Spinal cord (tissue), 10 donors: ENCODE measurements at places on chromosomes 2 and 18.

- no peak overlapping the region for H3K27ac ChIP-seq
- H3K4me3 ChIP-seq, result no peak overlapping the region
- no peaks in the 10 kb centered on the region for H3K4me1 ChIP-seq
- DNase-seq, result no peak
- H3K36me3 ChIP-seq, result no peaks in the 10 kb centered on the region
These were observed 83.6 kb downstream of the ASXL2 start for GRCh38 chr2:25794544-25795276.

DNA sequence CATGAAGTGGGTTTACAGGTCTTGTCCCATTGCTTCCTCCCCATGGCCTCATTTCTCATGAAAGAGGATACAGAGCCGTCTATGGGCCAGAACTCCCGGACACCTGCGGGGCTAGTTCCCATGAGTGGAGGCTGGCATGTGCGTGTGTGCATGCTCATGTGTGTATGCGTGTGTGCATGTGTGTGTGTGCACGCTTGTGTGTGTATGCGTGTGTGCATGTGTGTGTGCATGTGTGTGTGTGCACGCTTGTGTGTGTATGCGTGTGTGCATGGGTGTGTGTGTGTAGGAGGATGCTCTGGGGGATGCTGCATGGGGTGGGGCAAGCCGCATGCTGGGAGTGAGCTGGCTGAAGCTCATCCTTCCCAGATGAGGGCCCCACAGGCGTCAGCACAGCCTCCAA is 20.8 kb downstream of the INHBB start:
- H3K4me3 ChIP-seq, result no peak overlapping the region
- no peaks in the 10 kb centered on the region for H3K36me3 ChIP-seq
- no peak for DNase-seq
- no peak overlapping the region for H3K27ac ChIP-seq
- no peaks in the 10 kb centered on the region for H3K27me3 ChIP-seq

DNA sequence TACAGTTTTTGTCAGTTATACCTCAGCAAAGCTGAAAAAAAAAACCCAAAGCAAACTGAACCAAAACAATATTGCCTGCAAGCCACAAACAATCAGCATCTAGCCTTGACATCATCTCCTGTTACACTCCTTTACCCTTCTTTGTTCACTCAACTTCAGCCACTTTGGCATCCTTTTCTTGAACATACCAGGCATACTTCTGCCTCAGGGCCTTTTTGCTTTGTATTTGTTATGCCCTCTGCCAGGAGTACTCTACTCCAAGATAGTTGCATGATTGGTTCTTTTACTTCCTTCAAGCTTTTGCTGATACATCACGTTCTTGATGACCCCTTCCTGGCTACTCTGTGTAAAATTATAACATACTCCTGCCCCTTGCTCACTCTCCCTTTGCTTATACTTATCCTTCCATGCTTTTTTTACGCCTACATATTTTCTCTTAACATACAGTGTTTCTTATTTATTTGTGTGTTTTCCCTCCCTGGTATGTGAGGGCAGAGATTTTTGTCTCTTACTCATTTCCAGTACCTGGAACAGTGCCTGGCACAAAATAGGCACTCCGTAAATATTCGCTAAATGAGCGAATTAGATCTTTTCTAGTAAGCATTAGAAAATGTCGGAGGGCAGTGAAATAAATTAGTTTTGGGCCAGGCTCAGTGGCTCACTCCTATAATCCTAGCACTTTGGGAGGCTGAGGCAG is 12.7 kb downstream of the ABI2 start:
- no peak overlapping the region for H3K4me3 ChIP-seq
- H3K27me3 ChIP-seq, result no peaks in the 10 kb centered on the region
- H3K36me3 ChIP-seq, result peaks cover 9% of the 10 kb centered on the region
- H3K4me1 ChIP-seq, result no peaks in the 10 kb centered on the region
- H3K27ac ChIP-seq, result no peak overlapping the region

- no peaks in the 10 kb centered on the region for H3K36me3 ChIP-seq
- H3K4me3 ChIP-seq, result no peak overlapping the region
- H3K27ac ChIP-seq, result no peak overlapping the region
- no peak for DNase-seq
These were observed 29.7 kb downstream of the GNLY start for GRCh38 chr2:85723707-85724360.

- no peak overlapping the region for H3K4me3 ChIP-seq
- no peaks in the 10 kb centered on the region for H3K27me3 ChIP-seq
- H3K36me3 ChIP-seq, result no peaks in the 10 kb centered on the region
- H3K27ac ChIP-seq, result no peak overlapping the region
- DNase-seq, result no peak
These were observed 291.2 kb downstream of the NEDD4L start for GRCh38 chr18:58335223-58335622.

DNA sequence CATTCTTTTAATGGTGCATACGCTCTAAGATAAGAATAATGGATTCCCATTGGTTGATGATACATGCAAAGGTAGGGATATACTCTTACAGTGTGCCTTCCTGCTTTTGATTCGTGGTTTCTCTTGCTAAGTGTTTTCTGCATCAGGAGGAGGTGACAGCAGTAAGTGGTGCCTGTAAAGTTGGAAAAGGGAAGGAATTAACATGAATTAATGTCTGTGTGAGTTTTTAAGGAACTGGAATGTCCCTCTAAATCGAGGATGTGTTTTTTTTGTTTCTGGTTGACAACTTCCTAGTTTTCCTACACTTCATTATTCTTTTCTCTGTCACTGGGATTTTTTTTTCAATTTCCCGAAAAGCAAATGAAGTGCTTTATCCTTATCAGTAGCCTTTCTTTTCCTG is 54.4 kb downstream of the CRIM1 start:
- DNase-seq, result no peak
- H3K4me3 ChIP-seq, result no peak overlapping the region
- peaks cover 6% of the 10 kb centered on the region for H3K4me1 ChIP-seq
- no peaks in the 10 kb centered on the region for H3K36me3 ChIP-seq

GRCh38 chr2:133841900-133842299 is 273.6 kb upstream of the NCKAP5 start:
- no peaks in the 10 kb centered on the region for H3K27me3 ChIP-seq
- no peaks in the 10 kb centered on the region for H3K36me3 ChIP-seq
- H3K4me1 ChIP-seq, result peaks cover 9% of the 10 kb centered on the region
- no peak overlapping the region for H3K27ac ChIP-seq

GRCh38 chr2:48272199-48272598 is 257.8 kb upstream of the STON1 start:
- no peaks in the 10 kb centered on the region for H3K36me3 ChIP-seq
- H3K4me3 ChIP-seq, result no peak overlapping the region
- no peak for DNase-seq
- H3K27me3 ChIP-seq, result no peaks in the 10 kb centered on the region
- H3K4me1 ChIP-seq, result no peaks in the 10 kb centered on the region

GRCh38 chr18:61842146-61842545 is 50.7 kb downstream of the RNF152 start:
- no peak overlapping the region for H3K27ac ChIP-seq
- H3K36me3 ChIP-seq, result peaks cover 3% of the 10 kb centered on the region
- H3K4me1 ChIP-seq, result no peaks in the 10 kb centered on the region
- H3K4me3 ChIP-seq, result no peak overlapping the region
- no peaks in the 10 kb centered on the region for H3K27me3 ChIP-seq
- no peak for DNase-seq

DNA sequence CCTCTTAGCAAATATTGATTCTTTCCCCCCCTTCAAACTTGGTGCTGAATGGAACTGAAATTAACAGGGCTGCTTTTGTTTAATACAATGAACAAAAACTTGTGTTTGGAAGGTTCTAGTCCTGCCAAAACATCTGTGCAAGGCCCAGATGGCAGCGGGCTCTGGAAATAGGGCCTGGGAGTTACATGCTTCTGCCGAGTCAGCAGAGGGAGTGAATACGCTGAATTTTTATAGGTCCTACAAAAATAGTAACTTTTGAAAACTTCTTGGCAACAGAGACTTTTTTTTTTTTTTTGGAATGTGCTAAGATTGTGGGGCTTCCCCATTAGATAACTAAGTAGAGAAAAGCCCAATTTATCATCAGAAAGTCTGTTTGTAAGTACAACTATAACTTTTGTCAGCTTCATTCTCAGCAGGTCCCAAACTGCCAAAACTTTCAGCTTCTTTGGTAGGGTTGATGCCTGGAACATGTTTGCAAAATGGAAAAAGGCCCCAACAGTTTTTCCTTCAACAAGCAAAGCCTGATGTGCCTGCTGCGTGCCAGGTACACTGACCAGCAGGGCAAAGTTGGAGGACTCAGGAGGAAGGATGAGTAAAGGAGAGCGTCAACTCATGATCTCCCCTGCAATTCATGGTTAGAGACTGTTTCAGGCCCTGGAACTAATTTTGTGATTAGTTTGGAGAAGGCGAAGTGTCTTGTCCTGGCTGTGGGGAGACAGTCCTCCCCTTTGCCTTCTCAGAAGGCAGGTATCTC is 45.1 kb upstream of the HDAC4 start:
- peaks cover 18% of the 10 kb centered on the region for H3K4me1 ChIP-seq
- no peak for DNase-seq
- H3K36me3 ChIP-seq, result no peaks in the 10 kb centered on the region
- H3K4me3 ChIP-seq, result no peak overlapping the region

- H3K36me3 ChIP-seq, result no peaks in the 10 kb centered on the region
- H3K27ac ChIP-seq, result peak within 1 kb of the TSS; percentile 76
- H3K27me3 ChIP-seq, result peaks cover 32% of the 10 kb centered on the region
- no peak for DNase-seq
- peak within 1 kb of the TSS; percentile 69 for H3K4me3 ChIP-seq
- H3K4me1 ChIP-seq, result peaks cover 15% of the 10 kb centered on the region
These were observed at the start of gene COLEC12 for GRCh38 chr18:500632-501405. Gene COLEC12, minus strand, starts transcription at chr18:500701. Its CDS starts 187 bp downstream, at chr18:500514.

GRCh38 chr18:61738042-61738441 is 154.8 kb downstream of the RNF152 start:
- H3K27ac ChIP-seq, result no peak overlapping the region
- no peak for DNase-seq
- H3K4me3 ChIP-seq, result no peak overlapping the region
- H3K27me3 ChIP-seq, result no peaks in the 10 kb centered on the region
- no peaks in the 10 kb centered on the region for H3K36me3 ChIP-seq

DNA sequence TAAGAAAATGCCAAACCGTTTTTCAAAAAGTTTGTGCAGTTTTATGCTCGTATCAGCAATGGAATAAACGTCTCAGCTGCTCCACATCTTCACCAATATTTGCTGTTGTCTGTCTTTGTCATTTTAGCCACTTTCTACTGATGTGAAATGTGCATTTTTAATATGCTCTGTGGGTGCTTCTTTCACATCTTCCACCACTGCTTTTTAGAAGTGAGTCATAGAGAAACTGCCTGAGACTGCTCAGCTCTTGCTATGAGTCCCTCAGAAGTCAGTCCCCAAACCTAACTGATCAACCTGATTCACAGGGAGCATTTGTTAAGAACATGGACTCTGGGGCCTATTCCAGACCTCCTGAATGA is 41.0 kb upstream of the EPC2 start:
- H3K36me3 ChIP-seq, result no peaks in the 10 kb centered on the region
- H3K27me3 ChIP-seq, result no peaks in the 10 kb centered on the region
- H3K4me3 ChIP-seq, result no peak overlapping the region
- H3K4me1 ChIP-seq, result no peaks in the 10 kb centered on the region

DNA sequence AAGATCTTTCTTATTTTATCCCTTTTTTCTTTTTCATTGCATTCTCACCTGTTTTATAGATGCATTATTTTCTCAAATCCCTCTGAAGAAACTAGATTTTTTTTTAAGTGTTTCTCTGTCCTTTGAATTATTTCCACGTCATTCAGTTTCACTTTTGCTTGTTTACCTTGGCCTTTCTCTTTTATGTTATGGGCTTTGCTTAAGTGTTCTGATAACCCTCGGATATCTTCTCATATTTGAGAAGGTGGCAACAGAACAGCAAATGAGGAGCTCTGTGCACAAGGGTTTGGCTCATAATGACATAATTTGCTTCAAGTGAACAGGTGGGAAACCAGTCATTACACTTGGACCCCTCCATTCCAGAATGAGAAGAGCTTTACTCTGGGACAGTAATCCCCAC is 111.9 kb downstream of the C1D start:
- DNase-seq, result no peak
- no peaks in the 10 kb centered on the region for H3K36me3 ChIP-seq
- H3K27me3 ChIP-seq, result no peaks in the 10 kb centered on the region
- H3K4me3 ChIP-seq, result no peak overlapping the region
- H3K4me1 ChIP-seq, result peaks cover under 1% of the 10 kb centered on the region
- H3K27ac ChIP-seq, result no peak overlapping the region

DNA sequence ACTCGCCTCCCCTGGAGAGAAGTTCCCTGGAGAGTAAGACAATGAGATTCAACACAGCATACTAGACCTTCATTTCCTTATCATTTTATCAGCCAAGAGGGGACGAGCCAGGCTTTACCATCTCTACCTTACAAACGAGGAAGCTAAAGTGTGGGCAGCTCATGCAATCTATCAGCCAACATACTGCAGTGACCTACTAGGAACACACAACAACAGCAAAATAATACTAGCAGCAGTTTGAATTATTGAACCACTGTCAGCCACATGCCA is 60.0 kb upstream of the TEX51 start:
- no peaks in the 10 kb centered on the region for H3K27me3 ChIP-seq
- H3K27ac ChIP-seq, result no peak overlapping the region
- no peak for DNase-seq
- H3K36me3 ChIP-seq, result no peaks in the 10 kb centered on the region

- peak; percentile 50 for DNase-seq
- H3K27ac ChIP-seq, result no peak overlapping the region
- no peaks in the 10 kb centered on the region for H3K27me3 ChIP-seq
- no peaks in the 10 kb centered on the region for H3K36me3 ChIP-seq
- H3K4me3 ChIP-seq, result no peak overlapping the region
- H3K4me1 ChIP-seq, result no peaks in the 10 kb centered on the region
These were observed 143.7 kb downstream of the MC4R start for GRCh38 chr18:60228609-60229595.

DNA sequence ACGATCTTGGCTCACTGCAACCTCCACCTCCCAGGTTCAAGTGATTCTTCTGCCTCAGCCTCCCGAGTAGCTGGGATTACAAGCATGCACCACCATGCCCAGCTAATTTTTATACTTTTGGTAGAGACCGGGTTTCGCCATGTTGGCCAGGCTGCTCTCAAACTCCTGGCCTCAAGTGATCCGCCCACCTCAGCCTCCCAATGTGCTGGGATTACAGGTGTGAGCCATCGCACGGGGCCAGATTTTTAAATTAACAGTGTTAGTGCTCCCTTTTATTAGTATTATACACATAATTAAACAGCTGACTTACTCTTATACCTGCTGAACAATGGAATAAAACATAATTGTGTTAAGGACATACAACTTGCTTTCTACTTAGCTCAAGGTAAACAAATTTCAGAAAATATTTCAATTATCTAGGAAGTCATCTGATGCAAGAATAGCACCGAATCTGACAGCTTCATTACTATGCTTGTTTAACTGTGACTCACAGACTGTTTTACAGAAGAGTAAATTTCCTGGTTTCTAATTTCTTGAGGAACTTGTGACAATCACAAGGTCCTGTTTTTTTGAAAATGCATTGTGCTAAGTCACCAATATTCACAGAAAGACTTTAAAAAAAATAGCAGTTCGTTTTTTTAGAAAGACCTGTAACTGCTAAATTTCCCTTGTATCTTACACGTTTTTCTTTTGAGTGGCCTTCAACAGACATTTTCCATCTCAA is 51.2 kb downstream of the SPIRE1 start:
- DNase-seq, result no peak
- H3K27me3 ChIP-seq, result no peaks in the 10 kb centered on the region
- no peak overlapping the region for H3K4me3 ChIP-seq
- H3K27ac ChIP-seq, result no peak overlapping the region

GRCh38 chr18:29651122-29651680 is 1391.3 kb downstream of the DSC3 start:
- no peak overlapping the region for H3K4me3 ChIP-seq
- no peaks in the 10 kb centered on the region for H3K27me3 ChIP-seq
- no peak for DNase-seq
- H3K36me3 ChIP-seq, result no peaks in the 10 kb centered on the region
- no peak overlapping the region for H3K27ac ChIP-seq
